ENCODE measurements at places on chromosomes 7 and 10.
A peak's percentile ranks its signal among the peaks of the same experiment; 100 is the strongest.

- peak; percentile 36 for DNase-seq
These were observed 124.9 kb downstream of the DLG5 start for GRCh38 chr10:77801474-77802161.

DNA sequence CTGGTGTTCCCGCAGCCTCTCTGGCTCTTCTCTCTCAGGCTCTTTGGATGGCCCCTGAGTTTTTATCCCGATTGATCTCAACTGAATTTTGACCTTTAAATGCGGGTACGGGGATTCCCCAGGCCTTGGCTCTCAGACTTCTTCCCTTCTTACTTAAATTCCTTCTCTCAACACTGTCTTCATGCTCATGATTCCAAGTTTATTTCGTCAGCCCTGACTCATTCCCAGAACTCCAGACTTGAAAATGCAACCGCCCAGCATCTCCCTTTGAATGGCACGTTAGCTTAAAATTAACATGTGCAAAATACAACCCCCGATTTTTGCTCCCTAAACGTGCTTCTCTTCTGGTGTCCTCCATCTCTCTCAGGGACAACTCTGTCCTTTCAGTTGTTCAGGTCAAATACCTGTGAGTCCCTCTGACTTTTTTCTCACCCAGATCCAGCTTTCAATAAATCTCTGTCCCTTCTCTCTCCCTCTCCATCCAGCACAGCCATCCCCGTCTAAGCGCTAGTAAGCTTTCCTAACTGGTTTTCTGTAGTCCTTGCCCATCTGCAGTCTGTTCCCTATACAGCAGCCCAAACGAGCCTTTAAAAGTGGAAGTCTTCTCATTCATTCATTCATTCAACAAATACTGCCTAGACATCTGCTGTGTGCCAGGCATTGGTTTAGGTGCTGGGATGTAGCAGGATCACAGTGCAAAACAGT is 7.1 kb downstream of the HECW1 start:
- DNase-seq = no peak

GRCh38 chr7:85695533-85695932 is 508.7 kb upstream of the SEMA3D start:
- no peak for DNase-seq

GRCh38 chr7:101186844-101187428 is 6.8 kb upstream of the NAT16 start:
- DNase-seq = no peak

DNA sequence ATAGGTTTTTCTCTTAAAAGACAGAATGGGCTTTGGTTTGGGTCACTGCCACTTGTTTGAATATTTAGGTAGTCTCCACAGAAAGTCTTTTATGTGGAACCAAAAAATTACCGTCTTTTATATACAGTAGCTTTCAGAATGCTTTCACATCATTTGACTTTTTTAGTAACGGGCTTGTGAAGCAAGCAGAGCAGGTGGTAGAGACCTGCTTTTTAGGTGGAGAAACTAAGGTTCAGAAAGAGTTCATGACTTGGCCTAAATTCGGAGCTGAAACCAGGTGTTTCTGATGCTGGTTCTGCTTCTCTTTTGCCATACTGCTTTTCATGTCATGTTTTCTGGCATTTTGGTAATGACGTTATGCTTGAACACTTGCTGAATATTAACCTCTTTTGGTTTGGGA is 36.3 kb downstream of the GARS1 start:
- DNase-seq = no peak

DNA sequence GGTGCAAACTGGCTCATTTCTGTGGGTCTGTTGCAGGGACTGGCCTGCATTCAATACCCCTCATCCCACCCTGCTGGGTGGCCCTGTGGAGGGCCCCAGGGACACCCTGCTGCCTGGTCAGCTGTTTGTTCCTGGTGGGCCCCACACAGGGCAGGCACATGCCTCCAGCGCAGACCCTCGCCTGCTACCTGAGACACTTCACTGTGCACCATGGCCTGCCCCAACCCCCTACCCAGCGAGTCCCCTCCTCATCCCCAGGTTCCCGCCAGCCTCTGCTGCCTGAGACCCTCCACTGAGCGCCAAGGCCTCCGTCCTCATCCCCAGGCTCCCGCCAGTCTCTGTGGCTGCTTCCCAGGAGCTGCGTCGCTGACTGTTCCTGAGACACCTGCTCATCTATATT is 16.8 kb downstream of the GPR146 start:
- no peak for DNase-seq

GRCh38 chr7:108589199-108589598 is 19.5 kb downstream of the DNAJB9 start:
- DNase-seq = no peak

- no peak for DNase-seq
These were observed 259.7 kb downstream of the PAXIP1 start for GRCh38 chr7:154743206-154743605.

DNA sequence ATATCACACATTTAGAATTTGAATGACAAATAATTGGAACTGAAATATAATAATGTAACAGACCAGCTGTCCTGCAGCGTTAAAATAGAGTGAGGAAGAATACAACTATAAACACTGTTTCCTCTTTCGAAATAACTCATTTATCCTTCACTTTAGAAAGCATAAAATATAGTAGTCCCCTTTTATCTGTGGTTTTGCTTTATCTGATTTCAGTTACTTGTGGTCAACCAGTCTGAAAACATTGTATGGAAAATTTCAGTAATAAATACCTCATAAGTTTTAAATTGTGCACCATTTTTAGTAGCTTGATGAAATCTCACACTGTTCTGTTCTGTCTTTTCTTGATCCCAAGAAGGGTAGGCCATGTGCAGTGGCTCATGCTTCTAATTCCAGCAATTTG is 31.7 kb downstream of the POLR1F start:
- no peak for DNase-seq

GRCh38 chr10:49325131-49325915 is 26.4 kb downstream of the C10orf71 start:
- no peak for DNase-seq

DNA sequence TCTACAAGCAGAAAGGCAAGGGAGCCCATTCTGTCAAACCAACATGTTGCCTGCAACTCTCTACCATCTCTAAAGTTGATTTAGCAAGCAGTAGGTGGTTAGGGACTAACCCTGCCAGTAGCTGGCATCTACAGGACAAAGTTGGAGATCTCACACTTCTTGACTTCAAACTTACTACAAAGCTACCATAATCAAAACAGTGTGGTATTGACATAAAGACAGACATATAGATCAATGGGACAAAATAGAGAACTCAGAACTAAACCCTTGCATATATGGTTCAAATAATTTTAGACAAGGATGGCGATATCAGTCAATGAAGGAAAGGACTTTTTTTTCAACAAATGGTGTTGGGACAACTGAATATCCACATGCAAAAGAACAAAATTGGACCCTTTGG is 84.9 kb downstream of the MAP3K8 start:
- no peak for DNase-seq

GRCh38 chr10:46305986-46306385 is 19.2 kb downstream of the ANTXRL start:
- DNase-seq = no peak

DNA sequence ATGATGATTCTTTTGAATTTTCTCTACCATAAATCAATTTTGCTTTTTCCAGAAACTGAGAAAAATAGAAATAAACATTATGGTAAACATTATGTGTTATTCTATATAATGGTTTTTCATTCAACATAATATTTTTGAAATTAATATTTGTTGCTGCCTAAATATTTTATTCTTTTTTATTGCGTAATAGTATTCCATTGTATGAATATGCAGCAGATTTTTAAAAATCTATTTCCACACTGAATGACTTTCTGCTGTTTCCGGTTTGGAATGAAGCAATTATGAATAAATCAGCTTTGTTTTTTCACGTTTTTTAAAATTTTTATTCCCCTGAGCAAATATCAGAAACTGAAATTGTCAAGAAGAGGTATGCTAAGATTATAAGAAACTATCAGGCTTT is 335.2 kb upstream of the KCND2 start:
- no peak for DNase-seq

- no peak for DNase-seq
These were observed 19.8 kb upstream of the FAM133B start for GRCh38 chr7:92609921-92610518.

- no peak for DNase-seq
These were observed 28.5 kb downstream of the NPS start for GRCh38 chr10:127577376-127578258.

Measured in activated CD8-positive, alpha-beta memory T cell treated with anti-CD3 and anti-CD28 coated beads, Interleukin-2, amount 50 U/mL, for 4 hours (primary cell).